Adrenal gland (tissue), 19 donors: ENCODE measurements at places on chromosomes 3 and 15. TPM values are rescaled to one million over a fixed set of nuclear protein-coding genes. Genes with fewer than 3 reads are reported as not detected.
A peak's percentile ranks its signal among the peaks of the same experiment; 100 is the strongest.

DNA sequence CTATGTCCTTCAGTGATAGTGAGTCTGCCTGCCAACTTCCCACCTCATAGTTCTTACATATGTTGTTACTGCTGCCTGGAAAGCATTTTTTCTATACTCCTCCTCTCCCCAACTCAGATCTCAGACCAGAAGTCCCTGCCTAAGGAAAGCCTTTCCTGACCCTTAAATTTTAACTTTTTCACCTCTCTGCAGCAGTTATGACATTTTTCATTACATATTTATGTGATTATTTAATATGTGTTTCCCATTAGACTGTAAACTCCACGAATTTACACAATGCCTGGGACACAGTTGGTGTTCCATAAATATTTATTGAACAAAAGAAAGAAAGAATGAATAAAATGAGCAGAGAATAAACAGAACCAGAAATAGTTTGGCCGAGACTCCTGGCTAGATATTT is 125.5 kb downstream of the MITF start:
- H3K27me3 ChIP-seq, result no peaks in the 10 kb centered on the region
- H3K27ac ChIP-seq, result no peak overlapping the region
- no peaks in the 10 kb centered on the region for H3K36me3 ChIP-seq
- no peak for DNase-seq
- peaks cover 10% of the 10 kb centered on the region for H3K4me1 ChIP-seq

GRCh38 chr3:108493862-108494261 is 16.5 kb downstream of the MYH15 start:
- no peaks in the 10 kb centered on the region for H3K27me3 ChIP-seq
- no peak overlapping the region for H3K4me3 ChIP-seq
- no peak overlapping the region for H3K27ac ChIP-seq
- no peaks in the 10 kb centered on the region for H3K4me1 ChIP-seq
- no peaks in the 10 kb centered on the region for H3K36me3 ChIP-seq
- no peak for DNase-seq

Gene LRTM1
- total RNA-seq, result not detected

DNA sequence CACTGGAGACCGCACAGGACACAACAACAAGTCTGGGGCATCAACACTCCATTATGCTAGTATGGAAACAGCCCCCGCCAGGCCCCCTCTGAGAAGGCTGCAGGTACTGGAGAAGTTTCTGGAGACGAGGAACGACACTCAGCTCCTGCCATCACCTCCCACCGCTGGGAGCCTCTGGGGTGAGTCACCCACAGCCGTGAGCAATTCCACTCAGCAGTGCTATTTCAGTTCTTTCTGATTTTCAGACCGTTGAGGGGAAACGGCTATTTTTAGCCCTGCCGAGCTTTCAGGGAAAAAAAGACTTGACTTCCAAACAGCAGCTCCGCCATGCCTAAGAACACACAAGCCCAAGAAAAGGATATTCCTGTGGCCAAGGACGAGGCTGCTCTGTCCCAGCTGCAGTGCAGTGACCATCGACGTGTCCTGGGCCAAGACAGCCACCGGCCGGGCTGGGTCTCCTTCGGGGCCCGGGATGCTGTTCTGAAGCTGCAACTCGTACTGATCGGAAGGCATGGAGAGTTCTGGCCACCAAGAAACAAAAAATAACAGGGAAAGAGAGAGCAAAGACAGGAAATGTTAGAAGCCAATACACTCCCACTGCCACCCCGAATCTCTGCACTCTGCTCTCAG is 40.8 kb downstream of the NUP210 start:
- no peak overlapping the region for H3K4me3 ChIP-seq
- no peaks in the 10 kb centered on the region for H3K27me3 ChIP-seq
- H3K36me3 ChIP-seq, result peaks cover 4% of the 10 kb centered on the region
- H3K4me1 ChIP-seq, result peaks cover 6% of the 10 kb centered on the region

DNA sequence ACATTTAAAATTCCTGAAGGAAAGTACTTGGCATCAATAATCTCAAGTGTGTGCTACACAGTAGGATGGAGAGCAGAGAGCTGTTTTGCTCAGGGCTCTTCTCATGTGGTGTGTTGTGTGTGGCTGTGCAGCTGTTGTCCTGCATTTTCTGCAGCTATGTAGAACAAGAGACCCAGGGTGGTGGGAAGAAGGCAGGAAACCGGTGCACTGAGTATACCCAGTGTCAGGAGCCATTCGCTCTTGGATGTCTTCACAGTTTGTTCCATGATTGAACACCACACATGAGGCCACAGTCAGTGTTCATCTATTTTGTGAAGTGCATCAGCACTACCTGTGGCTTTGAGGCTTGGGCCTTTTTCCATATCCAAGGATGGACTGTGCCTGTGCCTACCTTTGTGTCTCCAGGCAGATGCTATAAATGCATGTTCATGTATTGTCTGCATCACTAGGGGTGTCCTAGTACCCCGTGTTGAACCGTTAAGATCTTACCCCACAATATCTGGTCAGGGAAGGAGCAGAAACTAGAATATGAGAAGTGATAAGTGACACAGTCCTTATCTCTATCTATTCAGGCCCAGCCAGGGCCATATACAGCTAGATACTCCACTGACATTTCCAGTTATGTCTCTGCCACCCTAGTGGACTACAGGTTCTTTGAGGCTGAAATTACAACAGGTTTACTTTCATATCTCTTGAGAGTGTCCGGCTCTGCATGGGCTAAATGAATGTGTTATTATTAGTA is 194.3 kb downstream of the NR2F2 start:
- H3K4me3 ChIP-seq, result no peak overlapping the region
- no peaks in the 10 kb centered on the region for H3K36me3 ChIP-seq
- no peak overlapping the region for H3K27ac ChIP-seq
- no peak for DNase-seq
- H3K27me3 ChIP-seq, result peaks cover 1% of the 10 kb centered on the region

Gene NMD3
- total RNA-seq, result 50.9 TPM

Gene CFAP92
- total RNA-seq, result 0.29 TPM

- DNase-seq, result no peak
- no peak overlapping the region for H3K27ac ChIP-seq
- H3K36me3 ChIP-seq, result no peaks in the 10 kb centered on the region
- no peak overlapping the region for H3K4me3 ChIP-seq
Measured at GRCh38 chr15:54605556-54605955, 591.2 kb downstream of the RSL24D1 start.

DNA sequence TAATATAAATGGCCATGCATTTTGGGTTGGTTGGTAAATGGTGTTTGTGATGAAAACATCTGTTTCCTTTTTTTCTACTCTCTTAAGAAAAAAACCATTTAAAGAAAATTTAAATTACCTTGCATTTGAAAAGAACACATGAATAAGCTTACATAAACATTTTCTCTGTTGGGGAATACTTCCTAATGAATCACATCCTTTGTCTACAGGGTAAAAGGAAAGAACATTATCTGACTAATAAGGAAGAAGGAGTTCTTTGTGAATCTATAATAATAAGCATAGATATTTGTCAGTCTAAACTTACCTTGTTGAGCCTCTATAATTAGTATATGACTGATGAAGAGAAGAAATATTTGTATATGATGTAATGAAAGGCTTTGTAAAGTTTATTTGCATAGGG is 254.1 kb upstream of the ZNF717 start:
- no peaks in the 10 kb centered on the region for H3K27me3 ChIP-seq
- no peaks in the 10 kb centered on the region for H3K4me1 ChIP-seq
- no peak overlapping the region for H3K27ac ChIP-seq
- H3K4me3 ChIP-seq, result no peak overlapping the region

Gene HRH1
- total RNA-seq, result 2.9 TPM

Gene TARS3
- total RNA-seq, result 10.4 TPM

DNA sequence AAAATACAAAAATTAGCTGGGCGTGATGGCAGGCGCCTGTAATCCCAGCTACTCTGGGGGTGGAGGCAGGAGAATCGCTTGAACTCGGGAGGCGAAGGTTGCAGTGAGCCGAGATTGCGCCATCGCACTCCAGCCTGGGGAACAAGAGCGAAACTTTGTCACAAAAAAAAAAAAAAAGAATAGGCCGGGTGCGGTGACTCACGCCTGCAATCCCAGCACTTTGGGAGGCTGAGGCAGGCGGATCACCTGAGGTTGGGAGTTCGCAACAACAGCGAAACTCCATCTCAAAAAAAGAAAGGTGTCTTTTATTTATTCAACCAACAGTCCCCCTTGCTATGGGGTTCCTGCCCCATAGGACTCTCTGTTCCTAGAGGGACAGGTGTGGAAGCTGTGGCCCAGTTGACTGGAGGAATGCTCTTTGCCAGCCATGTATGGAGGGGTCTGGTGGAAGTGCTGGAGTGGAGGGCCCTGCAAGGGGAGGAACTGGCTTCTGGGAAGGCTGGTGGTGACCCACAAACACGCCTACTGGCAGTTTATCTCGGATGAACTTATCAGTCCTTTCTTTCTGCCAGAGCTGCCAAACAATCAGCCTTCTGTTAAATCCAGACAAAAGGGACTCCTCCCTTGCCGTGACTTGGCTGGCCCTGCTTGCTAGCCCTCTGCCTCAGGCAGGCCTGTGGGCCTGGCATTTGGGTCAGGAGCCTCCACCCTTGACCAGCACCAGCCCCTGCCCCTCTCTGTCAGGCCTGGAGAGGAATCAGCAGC is 4.6 kb upstream of the DAG1 start:
- DNase-seq, result peak; percentile 65
- H3K27ac ChIP-seq, result peak overlapping the region; percentile 86
- H3K36me3 ChIP-seq, result no peaks in the 10 kb centered on the region

DNA sequence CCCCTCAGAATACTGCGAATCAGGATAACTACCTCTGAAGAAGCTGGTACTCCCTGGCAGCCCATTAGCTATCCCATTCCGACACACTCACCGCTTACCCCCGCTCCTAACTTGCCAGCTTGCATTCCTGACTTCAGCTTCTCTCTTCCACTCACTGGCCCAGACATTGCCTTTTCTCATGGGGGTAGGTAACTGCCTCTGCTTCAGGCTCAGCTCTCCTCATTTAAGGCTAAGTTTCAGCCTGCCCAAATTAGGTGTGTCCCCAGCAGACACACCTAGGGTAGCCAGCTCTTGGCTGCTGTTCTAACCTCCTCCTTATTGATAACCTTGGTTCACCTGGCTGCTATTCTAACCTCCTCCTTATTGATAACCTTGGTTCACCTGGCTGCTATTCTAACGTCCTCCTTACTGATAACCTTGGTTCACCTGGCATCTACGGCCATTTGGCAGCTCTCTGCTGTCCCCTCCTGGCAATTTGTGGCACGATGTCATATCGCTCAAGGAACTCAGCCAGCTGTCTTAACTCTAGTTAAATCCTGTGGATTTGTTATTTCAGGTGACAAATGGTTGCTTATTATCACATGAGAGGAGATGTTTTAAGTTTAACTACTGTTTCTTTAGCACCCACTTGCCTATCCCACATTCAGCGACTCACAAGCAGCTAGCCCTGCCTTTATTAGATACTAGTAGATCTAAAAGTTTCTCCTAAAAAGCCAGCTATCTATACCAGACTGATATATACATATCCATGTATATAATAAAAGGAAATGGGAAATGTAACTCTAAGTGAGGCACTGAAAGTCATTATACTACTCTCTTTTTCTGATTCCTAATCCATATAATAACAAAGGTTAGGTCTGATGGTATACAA is 106.5 kb upstream of the ACP3 start:
- H3K27me3 ChIP-seq, result no peaks in the 10 kb centered on the region
- H3K36me3 ChIP-seq, result no peaks in the 10 kb centered on the region
- no peak overlapping the region for H3K4me3 ChIP-seq
- no peaks in the 10 kb centered on the region for H3K4me1 ChIP-seq
- no peak for DNase-seq

- H3K4me1 ChIP-seq, result no peaks in the 10 kb centered on the region
- H3K36me3 ChIP-seq, result no peaks in the 10 kb centered on the region
- no peaks in the 10 kb centered on the region for H3K27me3 ChIP-seq
- H3K4me3 ChIP-seq, result no peak overlapping the region
- DNase-seq, result no peak
Measured at GRCh38 chr3:173001622-173002021, 139.4 kb downstream of the SPATA16 start.

GRCh38 chr3:163953526-163953925 is 1124.8 kb downstream of the SI start:
- no peaks in the 10 kb centered on the region for H3K27me3 ChIP-seq
- no peak for DNase-seq
- H3K36me3 ChIP-seq, result no peaks in the 10 kb centered on the region
- no peak overlapping the region for H3K27ac ChIP-seq

Gene PLOD2
- 45.8 TPM for total RNA-seq

DNA sequence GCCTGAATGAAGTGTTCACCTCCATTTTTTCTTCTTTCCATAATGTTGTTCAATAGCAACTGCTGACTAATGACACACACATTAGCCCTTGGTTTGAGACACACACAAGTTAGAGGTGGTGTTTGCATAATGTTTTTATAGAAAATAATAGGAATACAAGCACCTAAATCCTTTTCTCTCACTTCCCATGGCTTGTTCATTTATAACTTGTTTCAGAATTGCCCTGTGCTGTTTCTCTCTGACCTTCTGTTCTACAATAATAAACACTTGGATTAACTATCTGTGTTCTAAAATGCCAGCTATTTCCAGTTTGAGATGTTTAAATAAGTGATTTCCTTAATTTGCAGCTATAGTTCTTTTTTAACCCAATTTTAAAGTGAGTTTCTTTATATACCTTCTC is 525.1 kb upstream of the ROBO2 start:
- H3K4me3 ChIP-seq, result no peak overlapping the region
- no peaks in the 10 kb centered on the region for H3K36me3 ChIP-seq
- no peak for DNase-seq
- no peak overlapping the region for H3K27ac ChIP-seq
- no peaks in the 10 kb centered on the region for H3K27me3 ChIP-seq

Gene IGF2BP2
- 24.8 TPM for total RNA-seq

GRCh38 chr15:40747685-40748631 is 7.1 kb downstream of the RMDN3 start:
- no peaks in the 10 kb centered on the region for H3K27me3 ChIP-seq
- no peak overlapping the region for H3K27ac ChIP-seq
- DNase-seq, result no peak
- H3K36me3 ChIP-seq, result no peaks in the 10 kb centered on the region
- no peak overlapping the region for H3K4me3 ChIP-seq
- H3K4me1 ChIP-seq, result peaks cover 2% of the 10 kb centered on the region

GRCh38 chr15:25737218-25737643 is 125.9 kb downstream of the ATP10A start:
- H3K4me1 ChIP-seq, result no peaks in the 10 kb centered on the region
- peak overlapping the region; percentile 53 for H3K27ac ChIP-seq
- H3K4me3 ChIP-seq, result no peak overlapping the region
- DNase-seq, result peak; percentile 67

Gene MAP6D1
- total RNA-seq, result 1.2 TPM

Gene NDN
- total RNA-seq, result 144 TPM

Gene ZNF80
- not detected for total RNA-seq

Gene ACSBG1
- total RNA-seq, result 42.3 TPM

Gene CIB2
- 37.8 TPM for total RNA-seq

- no peak for DNase-seq
- H3K27me3 ChIP-seq, result no peaks in the 10 kb centered on the region
- no peak overlapping the region for H3K27ac ChIP-seq
Measured at GRCh38 chr15:39361497-39361896, 219.4 kb upstream of the THBS1 start.

DNA sequence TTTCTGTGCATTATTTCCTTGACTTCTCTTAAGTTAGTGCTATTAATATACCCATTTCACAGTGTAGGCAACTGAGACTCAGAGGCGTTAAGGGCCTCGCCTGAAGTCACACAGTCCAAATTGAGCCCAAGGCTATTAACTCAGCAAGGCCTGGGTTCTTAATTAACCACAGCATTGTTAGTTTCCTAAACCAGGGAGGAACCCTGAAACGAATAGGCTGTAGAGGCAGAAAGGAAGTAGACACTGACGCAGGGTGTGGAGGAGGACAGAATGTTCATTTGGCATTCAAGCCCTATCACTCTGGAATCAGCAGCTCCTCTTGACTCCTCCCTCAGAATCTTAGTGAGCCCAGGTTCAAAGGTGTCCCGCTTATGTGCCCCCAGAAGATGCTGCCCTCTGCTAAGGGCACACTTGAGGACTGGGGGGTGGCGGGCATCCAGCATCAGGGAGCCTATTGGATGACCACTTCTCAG is 13.9 kb downstream of the ARHGEF3 start:
- H3K27ac ChIP-seq, result no peak overlapping the region
- DNase-seq, result peak; percentile 27
- H3K4me3 ChIP-seq, result no peak overlapping the region
- H3K36me3 ChIP-seq, result no peaks in the 10 kb centered on the region

Gene ALAS1
- 3,700 TPM for total RNA-seq
